Non-pigmented ciliary epithelial cell (primary cell): ENCODE measurements at places on chromosomes 1 and 21.

DNA sequence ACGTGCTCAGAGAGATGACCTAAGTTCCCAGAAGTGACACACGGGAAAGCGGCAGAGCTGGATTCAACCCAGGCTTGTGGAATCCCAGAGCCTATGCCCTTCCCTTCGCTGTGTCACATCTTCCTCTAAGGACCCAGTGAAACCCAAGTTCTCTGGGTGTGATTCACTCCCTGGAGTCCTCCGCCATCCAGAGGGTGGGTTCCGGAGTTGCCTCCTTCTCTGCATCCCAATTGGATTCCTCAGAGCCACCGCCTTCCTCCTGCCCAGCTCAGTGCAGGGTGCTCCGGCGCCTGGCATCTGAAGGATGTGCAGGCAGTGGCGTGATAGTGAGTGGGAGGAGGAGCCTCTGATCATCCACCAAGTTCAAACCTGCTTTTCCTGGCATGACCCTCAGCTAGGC is 20.7 kb upstream of the RCC2 start:
- DNase-seq = no peak

GRCh38 chr1:169121146-169121923 is 14.8 kb downstream of the ATP1B1 start:
- DNase-seq = no peak

DNA sequence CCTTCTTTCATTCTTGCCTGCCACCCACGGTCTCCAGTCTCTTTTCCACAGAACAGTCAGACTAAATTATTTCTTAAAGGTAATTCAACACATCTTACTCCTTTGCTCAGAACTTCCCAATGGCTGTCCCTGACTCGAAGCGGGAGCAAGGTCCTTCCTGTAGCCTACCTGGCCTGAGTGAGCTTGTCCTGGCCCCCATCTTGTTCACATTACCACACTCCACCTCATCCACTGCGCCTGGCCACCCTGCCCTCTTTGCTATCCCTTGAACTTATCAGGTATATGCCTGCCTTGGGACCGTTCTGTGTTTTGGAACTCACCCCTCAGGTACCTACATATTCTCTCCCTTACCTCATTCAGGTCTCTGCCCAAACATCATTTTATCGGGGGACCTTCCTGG is 13.3 kb upstream of the GLIS1 start:
- no peak for DNase-seq

DNA sequence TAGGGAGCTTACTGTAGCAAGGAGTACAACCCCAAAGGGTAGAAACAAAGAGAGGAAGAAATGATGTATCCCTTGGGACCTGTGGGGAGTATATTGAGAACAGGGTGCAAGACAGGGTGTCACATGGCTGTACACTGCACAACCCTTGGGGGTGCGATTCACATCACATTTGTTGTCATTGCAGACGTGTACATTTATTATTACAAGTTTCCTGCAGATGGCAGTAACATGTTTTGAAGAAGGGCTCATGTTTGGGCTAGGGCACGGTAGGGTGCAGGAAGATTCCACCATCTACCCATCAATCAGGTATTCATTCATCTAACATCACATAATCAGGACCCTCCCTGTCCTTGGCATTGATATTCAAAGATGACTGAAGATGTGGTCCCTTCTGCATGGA is 62.5 kb downstream of the NDUFS5 start:
- DNase-seq = no peak

DNA sequence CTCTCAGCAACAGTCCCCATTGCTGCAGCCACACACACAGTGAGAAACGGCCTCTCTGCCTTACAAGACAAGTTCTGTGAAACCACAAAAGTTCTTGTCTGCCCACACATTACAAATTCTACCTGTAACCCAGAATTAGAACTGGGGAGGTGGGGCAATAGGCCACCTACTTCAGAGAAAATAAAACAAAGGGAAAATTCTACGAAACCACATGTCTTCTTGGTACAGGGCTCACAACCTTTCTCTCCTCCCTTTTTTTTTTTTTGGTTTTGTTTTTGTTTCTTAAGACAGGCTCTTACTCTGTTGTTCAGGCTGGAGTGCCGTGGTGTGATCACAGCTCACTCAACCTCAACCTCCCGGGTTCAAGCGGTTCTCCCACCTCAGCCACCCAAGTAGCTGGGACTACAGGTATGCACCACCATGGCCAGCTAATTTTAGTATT is 30.2 kb downstream of the LPAR3 start:
- no peak for DNase-seq

DNA sequence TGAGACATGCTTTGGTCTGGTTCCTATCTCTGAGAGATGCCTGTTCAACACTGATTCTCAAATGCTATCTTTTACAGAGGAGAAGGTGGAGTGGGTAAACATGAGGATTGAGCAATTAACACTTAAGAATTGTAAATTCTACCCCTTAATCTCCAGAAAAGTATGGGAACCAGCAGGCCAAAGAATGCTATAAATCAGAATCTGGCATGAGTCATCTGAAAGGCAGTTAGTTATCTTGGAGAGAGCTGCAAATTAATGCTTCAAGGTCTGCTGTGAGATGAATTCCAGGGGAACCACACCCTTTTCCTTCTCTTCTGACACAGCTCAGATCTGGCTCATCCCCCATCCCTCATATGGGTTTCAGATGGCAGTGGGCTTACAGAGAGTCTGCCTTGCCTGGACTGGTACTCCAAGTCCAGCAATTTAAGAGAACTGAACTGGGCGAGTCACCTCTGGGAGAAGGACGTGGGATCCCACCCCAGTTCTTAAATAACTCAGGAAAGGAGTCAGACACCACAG is 5.2 kb downstream of the S100A10 start:
- peak; percentile 71 for DNase-seq

DNA sequence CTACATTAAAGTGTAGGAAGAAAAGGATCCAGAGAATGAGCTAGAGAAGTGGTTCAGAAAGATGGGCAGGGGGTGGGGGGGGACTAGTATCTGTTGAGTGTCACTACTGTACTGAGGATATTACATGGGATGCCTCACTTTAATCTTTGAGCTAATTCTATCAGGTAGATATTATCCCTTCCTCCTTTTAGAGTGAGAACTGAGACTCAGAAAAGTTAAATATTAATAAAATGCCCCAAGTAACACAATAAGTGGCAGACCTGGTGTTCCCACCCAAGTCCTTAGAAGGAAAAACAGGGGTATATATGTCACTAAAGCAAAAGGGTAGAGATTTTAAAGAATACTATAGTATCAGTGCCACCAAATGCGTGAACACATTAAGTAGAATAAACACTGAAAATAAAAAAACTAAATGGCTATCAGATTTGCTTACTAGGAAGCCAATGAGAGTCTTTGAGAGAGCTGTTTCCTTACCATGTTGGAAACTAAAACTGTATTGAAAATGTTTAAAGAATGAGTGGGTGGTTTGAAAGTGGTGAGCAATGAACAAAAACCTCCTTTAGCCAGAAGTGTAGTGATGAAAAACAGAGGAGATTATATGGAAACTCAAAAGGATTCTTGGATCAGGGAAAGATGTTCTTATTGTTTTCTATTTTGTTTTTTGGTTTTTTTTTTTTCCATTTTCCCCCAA is 230.8 kb downstream of the BARHL2 start:
- DNase-seq = no peak

DNA sequence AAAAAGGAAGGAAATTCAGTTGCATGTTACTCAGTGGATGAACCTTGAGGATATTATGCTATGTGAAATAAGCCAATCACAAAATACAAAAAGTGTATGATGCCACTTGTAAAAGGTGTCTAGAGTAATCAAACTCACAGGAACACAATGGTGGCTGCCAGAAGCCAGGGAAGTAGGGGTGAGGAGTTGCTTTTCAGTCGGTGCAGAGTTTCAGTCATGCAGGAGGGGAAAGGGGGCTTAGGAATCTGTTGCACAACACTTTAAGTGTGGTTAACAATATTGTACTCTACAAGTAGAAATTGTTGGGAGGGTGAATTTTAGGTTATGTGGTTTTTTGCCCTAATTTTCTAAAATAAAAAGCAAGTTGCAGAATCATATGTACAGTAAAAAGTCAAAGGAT is 184.2 kb upstream of the RAB4A start:
- DNase-seq = no peak

DNA sequence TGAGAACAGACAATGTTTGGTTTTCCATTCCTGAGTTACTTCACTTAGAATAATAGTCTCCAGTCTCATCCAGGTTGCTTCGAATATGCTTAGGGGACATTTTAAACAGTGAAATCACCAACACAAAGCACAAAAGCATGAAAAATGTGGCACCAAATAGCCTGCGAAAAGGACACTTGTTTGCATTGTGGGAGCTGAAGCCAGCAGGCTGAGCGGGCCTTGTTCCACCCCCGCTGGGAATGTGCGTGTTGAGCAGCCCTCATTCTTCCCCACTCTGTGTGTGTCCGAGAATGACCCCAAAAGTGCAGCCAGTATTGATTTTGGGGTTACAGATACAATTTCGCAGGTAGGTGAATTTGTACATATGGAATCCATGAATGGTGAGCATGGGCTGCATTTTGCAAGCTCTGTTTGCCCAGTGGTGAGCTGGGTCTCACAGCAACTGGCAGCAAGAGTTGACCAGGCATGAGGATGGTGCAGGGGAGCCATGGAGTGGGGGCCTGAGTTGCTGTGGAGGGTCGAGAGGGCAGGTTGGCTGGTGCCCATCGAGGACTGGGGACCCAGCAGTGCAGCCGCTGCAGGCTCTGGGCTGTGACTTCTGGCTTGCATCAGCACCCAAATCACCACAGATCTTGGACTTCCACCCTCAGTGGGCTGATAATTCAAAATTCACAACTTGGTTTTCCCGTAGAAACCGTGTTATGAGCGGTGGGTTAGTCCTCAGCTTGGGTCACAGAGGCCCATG is 29.4 kb downstream of the NENF start:
- DNase-seq = no peak

GRCh38 chr1:40239626-40240025 is 8.1 kb upstream of the TMCO2 start:
- no peak for DNase-seq

- peak; percentile 58 for DNase-seq
Measured at GRCh38 chr1:64516803-64517568, 47.1 kb downstream of the CACHD1 start.

DNA sequence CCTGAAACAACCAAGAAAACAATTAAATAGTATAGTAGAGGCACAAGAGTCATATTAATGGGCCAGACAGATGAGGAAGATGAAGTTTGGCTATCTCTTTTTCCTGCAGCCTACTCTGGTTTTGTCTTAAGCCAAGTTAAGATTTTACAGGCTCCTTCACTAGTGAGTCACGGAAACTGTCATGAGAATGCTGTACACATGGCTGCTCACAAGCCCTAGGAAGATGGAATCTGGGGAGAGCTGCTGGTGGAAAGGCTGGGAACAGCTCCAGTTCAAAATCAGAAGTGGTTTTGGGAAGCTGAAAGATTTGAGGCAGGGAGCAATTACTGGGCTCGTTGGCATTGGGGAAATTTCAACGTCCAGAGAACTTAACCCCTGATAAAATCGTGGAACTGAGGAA is 46.4 kb upstream of the S1PR1 start:
- no peak for DNase-seq

DNA sequence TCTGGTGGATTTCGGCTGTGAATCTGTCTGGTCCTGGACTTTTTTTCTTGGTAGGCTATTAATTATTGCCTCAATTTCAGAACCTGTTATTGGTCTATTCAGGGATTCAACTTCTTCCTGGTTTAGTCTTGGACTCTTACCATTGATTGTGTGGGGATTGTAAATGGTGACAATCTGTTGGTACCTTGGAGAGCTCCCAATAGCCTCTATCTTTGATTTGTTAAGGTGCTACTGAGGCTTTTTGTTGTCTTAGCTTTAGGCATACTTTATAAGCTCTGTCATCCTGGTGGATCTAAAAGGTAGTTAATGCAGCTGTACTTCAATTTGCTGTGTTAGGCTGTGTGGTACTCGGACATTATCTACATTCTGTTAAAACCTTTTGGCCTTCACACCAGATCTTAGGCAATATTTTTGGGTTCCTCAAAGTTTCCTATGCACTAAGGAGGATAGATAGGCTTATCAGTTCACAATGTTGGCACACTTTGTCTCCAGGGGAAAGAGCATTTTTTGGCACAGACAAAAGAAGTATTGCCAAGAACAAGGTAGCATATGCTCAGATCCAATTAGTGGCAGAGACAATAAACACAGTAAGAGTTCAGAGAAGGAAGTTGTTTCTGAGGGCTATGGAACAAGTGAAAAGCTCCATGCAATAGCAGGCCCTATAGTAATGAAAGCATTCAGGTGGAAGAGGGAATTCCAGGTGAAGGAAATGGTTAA is 230.4 kb downstream of the PDE4B start:
- no peak for DNase-seq

DNA sequence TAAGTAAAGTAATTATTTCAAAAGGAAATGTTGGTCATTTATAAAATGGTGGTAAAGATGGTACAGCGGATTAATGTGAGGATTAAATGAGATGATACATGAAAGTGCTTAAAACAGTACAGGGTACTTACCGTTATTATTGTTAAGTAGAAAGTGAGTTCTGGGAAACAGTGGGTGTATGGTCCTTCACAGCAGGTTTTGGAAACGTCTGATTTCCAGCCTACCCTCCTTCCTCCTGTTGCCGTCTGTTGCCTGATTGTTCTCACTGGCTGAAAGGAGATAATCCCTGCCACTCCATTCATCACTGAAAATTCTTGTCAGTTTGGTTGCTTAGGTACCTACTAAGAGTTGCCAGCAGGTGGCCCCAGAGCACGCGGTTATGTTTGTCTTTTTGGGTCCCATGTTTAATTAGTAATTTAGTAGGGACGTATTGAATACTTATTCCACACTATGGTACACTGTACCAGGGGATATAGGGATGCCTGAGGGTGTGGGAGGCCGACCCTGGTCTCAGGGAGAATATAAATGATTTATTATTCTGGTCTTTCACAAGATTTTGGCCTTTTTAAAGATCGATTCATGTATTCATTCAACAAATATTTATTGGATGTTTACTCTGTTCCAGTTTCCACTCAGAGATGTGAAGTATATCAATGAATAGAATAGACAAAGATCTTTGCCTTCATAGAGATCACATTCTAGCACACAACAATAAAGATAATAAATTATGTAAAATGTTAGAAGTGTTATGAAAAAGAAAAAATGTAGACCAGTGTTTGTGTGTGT is 30.8 kb upstream of the RPTN start:
- no peak for DNase-seq
